ENCODE measurements at places on chromosomes 12 and 14.

GRCh38 chr14:23062002-23062401, 4.7 kb upstream of the CDH24 start:
- DNase-seq: no peak

GRCh38 chr14:77612011-77612620, 4.3 kb downstream of the SPTLC2 start:
- DNase-seq: no peak

- DNase-seq: no peak
These were observed 55.7 kb downstream of the VRK1 start for GRCh38 chr14:96852823-96853422.

- DNase-seq: no peak
These were observed 442 bp downstream of the FLVCR2 start for GRCh38 chr14:75578786-75579337.

DNA sequence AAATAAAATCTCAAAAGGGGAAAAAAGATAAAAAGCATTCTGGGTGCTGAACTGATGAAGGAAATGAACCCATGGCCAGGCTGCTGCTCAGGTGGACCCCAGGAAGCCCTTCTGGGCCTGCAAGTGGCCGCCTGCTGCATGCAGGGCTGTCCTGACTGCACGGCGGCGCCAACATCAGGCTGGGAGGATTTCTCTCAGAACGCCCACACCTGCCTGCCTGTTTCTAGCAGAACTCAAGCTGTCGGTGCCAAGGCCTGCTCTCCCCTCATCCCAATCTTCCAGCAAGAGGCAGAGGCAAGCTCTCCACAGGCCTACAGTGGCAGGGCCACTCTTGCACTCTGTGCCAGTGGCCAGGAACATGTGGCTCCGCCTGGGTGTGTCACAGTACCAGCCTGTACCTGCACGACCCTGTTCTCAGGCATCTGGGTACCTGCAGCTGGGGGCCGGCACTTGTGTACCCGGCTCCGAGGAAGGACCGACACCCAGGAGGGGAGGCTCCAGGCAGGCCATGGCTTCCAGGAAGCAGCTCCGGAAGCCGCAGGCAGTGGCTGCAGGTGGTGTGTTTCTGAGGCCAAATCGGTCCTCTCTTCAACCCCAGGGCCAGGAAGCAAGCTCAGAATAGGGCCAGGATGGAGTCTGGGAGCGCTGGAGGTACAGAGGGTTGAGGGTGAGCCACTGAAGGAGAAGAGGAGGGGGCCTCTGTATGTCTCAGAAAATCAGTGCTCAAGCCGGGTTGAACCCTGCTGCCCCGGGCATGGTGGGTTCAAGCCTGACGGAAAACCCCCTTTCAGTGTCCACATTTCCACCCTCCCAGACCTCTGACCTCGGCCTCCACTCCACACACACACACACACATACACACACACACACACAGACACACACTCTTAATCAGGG, 2.5 kb upstream of the INF2 start:
- DNase-seq: no peak

DNA sequence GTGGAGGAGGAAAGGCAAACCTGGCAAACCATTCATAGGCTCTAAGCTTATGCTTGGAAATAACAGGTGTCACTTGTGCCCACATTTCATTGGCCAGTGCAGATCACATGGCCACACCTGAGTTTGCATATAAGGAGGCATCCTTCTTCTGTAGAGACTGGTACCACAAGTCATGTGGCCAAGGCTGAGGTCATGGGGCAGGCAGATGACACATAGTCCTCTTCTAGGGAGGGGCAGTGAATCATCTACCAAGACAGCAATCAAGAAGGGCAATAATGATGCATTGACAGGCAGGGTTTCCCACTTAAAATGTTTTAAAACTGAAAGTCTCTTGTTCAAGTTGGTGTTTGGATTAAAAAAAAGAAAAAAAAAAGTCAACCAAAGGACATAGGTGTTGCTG, 77.3 kb downstream of the DAAM1 start:
- no peak for DNase-seq

GRCh38 chr12:46366771-46367170, 5.8 kb downstream of the SLC38A2 start:
- DNase-seq: no peak

- no peak for DNase-seq
These were observed 79.2 kb downstream of the HECTD4 start for GRCh38 chr12:112303004-112303403.

DNA sequence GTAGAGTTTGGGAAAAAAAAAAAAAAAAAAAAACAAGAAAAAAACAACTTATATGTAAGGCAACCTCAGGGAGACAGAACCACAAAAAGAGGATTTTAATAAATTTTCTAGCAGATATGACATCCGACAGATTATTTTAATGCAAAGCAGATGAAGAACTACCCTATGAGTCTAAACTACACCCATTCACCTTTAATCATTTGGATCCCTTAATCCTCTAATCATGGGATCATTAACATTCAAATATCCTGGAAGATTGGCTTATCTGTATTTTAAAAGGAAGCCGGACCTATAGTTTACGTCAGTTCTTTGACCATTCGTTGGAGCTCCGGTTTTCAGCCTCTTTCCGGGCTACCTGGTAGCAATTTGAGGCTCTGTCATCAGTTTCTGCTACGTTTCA, at the start of gene DPPA3:
Gene DPPA3 (plus strand): TSS at position 301 of the 400 bp plus-strand sequence. CDS start 138 bp downstream, outside the sequence.
- DNase-seq: no peak

- no peak for DNase-seq
These were observed 33.8 kb downstream of the CACNA2D4 start for GRCh38 chr12:1884651-1885050.

DNA sequence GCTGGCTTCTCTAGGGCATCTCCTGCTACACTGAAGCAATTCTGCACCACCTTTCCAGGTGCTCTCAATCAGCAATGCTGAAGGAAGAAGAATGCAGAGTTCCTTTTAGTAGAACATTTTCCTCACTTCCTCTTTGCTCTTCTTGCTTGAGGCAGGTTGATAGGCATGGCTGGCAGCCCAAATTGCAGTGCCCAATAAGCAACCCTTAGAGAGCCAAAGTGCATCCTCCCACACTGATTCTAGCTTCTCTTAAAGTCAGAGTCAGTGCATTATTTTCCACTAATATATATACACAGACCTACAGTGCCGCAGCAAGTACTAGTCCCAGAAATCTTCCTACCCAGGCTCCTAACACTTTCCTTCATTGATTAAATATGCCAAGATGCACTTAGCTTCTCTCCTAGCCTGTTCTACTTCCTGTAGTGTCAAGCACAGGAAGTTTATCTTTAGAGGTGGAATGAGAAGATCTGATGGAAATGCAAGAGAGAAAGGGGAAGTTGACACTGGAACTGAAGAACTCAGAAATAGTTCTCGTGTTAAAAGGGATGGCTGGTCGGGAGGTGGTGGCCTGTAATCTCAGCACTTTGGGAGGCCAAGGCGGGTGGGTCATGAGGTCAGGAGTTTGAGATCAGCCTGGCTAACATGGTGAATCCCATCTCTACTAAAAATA, 132.7 kb downstream of the SSPN start:
- DNase-seq: no peak
